ENCODE measurements at places on chromosomes 4 and X.

DNA sequence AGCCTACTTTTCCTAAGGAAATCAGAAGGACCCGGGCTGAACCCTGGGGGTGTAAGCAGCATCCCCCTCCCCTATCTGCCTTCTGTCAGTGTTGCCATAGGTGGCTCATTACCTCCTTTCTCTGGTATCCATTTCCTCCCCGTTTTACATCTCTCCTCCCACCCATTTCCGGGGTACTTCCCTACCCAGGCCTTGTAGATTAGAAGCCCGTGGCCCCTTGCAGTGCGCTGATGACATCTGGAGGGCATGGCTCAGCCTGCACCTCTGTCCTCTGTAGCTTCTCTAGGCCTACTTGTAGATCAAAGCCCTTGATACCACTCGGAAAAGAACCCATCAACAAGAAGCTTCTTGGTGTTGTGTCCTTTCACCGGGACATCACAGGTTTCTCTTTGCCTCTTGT, 71.8 kb downstream of the NBDY start:
- DNase-seq = peak; percentile 76

GRCh38 chr4:146450524-146450923, 71.2 kb downstream of the SLC10A7 start:
- DNase-seq = peak; percentile 64

GRCh38 chr4:3518511-3518880, 13.7 kb downstream of the LRPAP1 start:
- no peak for DNase-seq

- DNase-seq = no peak
These were observed 924.3 kb upstream of the DIAPH2 start for GRCh38 chrX:95760356-95760755.

GRCh38 chrX:109635146-109635545, 10.2 kb upstream of the KCNE5 start:
- peak; percentile 7 for DNase-seq

DNA sequence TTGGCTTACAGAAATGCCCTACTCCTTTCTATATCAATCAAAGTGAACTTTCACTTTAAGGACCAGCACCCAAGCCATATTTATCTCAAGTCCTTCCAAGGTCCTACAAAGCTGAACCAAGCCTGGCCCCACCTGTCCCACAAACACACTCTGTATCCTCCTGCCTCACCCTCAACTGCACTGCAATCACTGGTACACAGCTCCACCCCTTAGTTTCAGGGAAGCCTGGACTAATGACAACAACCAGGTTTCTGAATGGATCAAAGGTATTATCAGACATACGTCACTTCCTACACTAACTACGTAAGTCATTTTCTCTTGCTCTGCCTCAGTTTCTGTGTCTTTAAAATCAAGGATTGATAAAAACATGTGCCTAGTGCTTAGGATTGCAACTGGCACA, 205.6 kb upstream of the HS3ST1 start:
- DNase-seq = no peak

- DNase-seq = peak; percentile 71
These were observed 59.2 kb upstream of the PARM1 start for GRCh38 chr4:74873545-74874301.

DNA sequence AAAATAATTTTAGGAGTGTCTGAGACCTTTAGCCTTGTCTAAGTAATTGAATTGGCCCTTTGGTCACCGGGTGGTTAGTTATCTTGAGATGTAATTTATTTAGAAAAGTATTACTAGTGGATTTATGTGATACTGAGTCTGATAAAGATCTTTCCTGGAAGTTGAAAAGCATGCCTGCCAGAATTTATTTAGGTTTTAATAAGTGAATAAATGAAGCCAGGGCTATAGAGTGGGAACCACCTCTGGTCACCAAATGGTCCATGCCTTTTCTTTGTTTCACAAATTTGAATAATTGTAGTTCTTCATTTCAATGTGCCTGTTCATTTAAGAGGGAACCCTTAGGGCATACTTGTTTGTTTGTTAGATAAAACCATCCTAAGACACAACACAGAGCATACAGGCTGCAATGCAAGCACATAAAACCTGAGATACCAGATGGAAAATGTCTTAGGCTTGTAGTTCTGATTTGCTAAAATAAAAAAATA, 627.8 kb downstream of the ADGRL3 start:
- DNase-seq = no peak

Measured in GM12865 (cell line).